Activated CD8-positive, alpha-beta T cell treated with anti-CD3 and anti-CD28 coated beads for 36 hours (primary cell): ENCODE measurements at places on chromosomes 6 and 20.

GRCh38 chr6:128672023-128672422 lies 151.6 kb upstream of the PTPRK start:
- DNase-seq: no peak

- DNase-seq: no peak
Observed at GRCh38 chr6:19798362-19798761, 38.8 kb upstream of the ID4 start.

GRCh38 chr20:59771506-59772372 lies 161.7 kb downstream of the SYCP2 start:
- DNase-seq: no peak

- DNase-seq: no peak
Observed at GRCh38 chr6:43916924-43917877, 147.2 kb downstream of the VEGFA start.

- peak; percentile 93 for DNase-seq
Observed at GRCh38 chr6:33312361-33313104, 1.3 kb downstream of the TAPBP start.

DNA sequence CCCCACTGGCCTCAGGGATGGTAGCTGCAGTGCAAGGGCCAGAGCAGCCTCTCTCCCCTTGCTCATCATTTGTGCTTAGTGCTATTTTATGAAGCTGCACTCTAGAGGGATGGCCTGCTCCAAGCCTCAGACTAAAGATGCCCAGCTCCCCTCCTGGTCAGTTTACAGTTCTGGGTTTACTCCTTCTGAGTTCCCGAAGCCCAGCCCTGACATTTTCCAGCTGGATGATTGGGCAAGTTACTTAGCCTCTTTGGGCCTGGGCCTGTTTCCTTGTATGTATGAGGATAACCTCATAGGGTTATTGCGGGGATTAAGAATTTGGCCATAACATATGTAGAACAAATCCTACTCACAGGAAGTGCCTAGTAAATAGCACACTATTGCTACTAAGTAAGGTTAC lies 31.8 kb upstream of the EMILIN3 start:
- DNase-seq: no peak

DNA sequence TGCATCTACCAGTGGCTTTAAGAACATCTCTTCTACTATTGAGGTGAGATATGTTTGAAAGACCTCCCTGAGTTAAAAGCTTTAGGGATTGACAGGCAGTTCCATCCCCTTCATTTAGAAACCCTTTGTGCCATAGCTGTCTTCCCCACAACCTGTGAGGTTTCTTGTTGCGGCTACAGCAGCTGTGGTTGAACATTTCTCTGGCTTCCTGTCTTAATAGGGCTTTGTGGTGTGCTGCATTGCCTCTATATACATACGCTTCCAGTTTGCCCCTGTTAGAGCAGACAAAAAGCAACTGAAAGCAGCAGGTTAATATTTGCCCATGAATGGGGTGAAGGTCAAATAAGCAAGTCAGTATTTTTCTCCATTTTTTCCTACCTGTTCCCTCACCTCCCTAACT lies 210.2 kb downstream of the TMEM200A start:
- DNase-seq: peak; percentile 83

DNA sequence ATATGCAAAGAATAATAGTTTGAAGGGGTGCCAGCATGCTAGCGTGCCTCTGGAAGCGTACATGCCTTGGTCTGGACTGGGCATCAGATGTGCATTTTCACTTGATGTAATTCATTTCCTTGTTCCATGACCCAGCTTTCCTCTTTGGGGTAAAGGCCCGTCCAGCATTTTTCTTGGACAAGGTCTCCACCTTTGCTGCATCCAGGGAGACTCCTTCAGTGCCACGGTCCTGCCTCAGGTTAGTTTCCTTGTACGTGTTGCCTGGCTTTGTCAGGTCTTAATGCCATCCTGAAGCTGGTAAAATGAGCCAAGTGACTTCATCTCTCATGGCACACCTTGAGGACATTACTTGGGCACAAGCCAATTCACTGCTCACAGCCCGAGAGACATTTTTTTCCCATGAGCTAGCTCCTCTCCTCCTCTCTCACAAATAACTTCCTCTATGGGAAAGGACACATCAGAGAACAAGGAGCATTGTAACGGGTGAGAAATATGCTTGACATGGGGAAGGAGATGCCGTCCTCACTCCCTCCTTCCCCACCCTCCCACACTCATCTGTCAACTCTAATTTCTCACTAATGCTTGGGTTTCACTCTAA lies 23.9 kb downstream of the EDN1 start:
- DNase-seq: no peak

GRCh38 chr20:19823971-19824370 lies 65.9 kb downstream of the RIN2 start:
- DNase-seq: no peak

DNA sequence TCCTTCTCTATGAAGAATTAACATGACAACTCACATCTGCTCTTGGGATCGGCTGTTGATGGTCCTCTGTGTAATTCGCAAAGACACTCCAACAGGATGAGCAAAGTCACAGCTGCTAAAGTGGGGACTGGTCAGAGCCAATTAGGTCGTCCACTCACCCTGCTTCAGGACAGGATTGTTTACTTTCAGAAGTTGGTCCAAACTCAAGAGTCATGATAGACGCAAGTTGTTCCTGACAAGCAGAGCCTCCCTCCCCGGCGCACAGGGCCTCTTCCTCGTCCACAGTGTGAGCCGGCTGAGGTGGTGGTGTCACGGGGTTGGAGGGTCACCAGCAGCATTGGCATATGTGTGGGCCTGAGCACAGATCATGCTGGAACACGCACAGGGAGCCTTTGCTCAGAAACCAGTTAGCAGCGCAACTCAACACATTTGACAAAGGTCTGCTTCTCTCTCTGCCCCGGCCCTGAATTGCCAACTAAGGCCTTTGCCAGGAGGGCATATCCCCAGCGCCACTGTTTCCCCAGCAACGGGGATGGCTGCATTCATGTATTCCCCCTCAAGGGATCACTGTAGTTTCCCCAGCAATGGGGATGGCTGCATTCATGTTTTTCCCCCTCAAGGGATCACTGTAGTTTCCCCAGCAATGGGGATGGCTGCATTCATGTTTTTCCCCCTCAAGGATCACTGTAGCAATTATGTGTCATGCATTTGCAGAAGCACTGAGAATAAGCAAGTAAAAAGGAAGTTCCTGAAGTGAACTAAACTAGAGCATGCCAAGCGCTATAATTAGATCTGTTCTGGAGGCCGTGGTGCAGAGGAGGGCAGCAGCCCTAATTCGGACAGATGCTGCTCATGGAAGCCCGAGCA lies 111.7 kb downstream of the THBS2 start:
- no peak for DNase-seq

DNA sequence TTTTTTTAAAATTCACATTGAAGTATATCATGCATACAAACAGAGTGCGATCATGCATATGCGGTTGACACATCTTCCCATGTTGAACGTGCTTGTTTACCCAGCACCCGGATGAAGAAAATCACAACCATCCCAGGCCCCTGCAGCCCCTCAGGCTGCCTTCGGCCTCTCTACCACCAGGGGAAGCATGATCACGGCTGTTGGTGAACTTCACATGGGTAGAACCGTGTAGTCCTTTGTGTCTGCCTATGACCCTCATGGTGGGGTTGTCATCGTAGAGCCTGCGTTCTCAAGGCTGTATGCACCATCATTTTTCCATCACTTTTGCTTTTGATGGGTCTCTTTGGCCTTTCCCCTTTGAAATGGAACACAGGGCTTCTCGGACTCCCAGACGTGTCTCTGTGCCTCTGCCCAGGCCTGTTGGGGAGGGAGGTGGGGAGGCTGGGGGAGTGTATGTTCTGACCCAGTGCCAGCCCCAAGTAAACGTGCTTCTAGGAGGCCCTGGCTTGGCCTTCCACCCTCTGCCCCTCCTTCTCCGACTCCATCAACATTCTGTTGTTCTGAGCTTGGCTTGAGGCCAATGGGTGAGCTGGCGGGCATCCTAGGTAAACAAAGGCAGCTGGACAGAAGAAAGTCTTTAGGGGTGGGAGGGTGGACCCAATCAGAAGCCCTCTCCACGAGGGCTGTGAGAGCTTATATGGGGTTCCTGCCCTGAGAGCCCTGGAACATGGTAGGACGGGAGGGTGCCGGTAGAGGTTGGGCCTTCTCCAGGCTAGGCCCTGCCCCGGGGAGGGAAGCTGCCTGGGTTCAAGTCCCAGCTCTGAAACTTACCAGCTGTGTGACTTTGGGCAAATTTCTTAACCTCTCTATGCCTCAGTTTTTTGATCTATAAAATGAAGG lies 39.7 kb downstream of the TGM2 start:
- DNase-seq: no peak

DNA sequence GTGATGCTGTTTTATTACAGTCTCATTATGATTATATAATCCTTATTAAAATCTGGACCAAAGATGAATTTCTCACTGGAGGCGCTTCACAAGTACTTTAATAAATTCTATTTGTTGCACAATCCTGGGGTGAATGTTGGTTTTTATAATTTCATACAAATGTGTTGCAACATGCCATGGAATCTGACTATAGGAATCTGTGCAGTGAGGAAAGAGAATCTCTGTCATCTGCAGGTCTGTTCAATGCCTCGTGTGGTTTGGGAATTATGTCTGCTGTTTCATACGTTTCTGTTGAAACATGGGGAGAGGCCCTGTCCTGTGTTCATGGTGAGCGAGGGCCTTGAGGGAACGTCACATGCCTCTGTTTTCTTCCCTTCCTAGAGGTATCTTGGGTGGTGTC lies 277.3 kb downstream of the CDH4 start:
- no peak for DNase-seq

- DNase-seq: peak; percentile 23
Observed at GRCh38 chr20:58086763-58087561, 141.5 kb downstream of the ANKRD60 start.

DNA sequence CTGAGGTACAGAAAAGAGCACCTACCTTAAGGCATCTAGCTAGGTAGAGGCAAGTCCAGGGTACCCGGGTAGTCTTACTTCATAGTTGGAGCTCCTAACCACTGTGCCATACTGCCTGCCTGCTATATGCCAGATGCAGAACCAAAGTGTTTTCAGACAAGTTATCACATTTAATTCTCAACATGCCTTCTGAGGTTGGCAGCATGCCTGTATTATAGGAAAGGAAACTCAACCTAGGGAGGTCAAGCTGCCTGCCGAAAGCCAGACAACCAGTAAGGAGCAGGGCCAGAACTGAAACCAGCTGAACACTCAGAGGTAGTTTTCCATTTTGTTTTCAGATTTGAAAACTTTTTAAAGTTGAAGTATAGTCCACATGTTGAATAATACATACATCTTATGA lies 5.4 kb downstream of the CTNNBL1 start:
- no peak for DNase-seq

- no peak for DNase-seq
Observed at GRCh38 chr6:75893776-75894152, 144.7 kb downstream of the MYO6 start.

DNA sequence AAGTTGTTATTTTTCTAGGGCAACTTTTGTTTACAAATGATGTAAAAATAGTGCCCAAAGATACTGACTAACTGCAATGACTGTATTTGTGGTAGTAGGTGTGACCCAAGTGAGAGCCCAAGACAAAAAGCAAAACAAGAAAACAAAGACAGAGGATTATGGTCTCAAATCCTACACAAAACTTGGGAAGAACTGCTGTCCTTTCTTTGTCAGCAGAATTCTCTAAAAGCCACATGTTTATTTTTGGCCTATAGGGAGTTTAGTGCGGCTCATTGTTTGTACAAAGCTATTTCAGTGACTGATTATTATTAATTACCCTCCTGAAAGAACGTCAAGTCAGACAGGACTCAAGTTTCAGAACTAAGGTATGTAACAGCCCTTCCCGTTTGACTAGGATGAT lies 509.2 kb upstream of the SLC35B3 start:
- no peak for DNase-seq

GRCh38 chr20:52105442-52106422 lies 85.8 kb downstream of the ZFP64 start:
- DNase-seq: peak; percentile 60

DNA sequence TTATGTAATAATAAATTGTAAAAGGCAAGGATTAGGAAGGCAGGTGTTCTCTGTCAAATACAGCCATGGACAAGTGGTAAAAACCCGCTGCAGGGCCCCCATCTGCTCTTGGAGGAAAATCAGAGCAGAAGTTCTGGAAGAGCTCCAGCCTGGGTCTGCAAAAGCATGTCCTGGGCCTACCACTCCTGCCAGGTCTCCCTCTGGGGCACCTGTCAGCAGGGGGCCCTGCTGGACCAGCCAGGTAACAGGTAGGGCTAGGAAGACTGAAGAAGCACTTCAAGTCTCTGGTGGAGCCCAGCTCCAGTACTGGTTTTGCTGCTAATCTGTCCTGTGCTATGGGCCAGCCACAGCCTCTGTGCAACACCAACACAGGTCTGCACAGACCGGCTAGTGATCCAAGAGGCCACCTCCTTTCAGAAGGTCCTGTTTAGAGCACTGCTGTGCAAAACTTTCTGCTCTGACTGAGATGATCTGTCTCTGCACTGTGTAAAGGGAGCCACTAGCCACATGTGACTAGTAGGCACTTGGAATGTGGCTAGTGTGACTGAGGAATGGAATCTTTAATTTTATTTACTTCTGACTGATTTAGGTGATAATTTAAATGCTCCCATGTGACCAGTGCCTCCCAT lies 30.2 kb downstream of the RRBP1 start:
- DNase-seq: peak; percentile 16

DNA sequence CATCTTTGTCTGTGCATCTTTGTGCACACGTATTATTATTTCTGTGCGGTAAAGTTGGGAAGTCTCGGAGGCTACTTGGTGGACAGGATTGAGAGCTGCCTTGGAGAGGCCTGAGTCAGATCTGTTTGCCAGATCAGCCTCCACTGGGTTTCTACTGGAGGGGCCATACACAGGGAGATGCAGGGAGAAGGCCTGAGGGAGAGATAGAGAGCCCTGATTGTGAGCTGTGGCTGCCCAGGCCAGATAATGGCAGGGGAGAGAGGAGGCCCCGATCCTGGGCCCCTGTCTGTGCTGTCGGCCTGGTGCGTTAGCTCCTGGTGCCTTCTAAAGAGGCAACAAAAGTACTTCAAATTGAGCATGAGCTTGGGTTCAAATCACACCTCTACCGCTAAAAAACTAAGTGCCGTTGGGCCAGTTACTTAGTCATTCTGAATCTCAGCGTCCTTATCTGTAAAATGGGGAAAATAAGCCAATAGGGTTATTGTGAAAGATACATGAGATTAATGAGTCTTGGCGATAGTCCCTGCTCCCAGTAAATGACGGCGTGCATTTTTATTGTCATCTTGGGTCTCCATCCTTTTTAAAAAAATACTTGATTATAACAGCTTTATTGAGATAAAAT lies 27.6 kb upstream of the ADA start:
- DNase-seq: no peak

DNA sequence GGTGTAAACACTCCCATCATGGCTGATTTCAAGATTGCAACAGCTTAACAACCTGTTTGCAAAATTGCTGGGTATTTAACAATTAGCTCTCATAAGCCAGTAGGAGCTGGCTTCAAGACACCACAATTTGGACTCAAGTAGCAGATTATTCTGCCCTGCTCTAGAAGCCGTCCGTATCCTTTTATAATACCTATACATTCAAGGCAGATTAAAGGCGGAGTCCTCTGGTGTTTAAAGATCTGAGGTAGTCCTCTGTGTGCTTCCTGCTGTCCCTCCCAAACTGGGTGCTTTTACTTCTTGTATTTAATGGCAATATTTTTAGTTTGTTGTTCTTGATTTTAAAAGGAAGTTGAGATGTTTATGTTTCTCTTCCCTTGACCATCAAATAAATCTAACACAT lies 62.2 kb upstream of the SOX4 start:
- DNase-seq: no peak
